ENCODE measurements at places on chromosomes 13 and 19. TPM values are rescaled to one million over a fixed set of nuclear protein-coding genes. Genes with fewer than 3 reads are reported as not detected.

Gene LILRB2
- total RNA-seq: not detected

GRCh38 chr19:35123573-35123972, 8.0 kb downstream of the FXYD3 start:
- DNase-seq: no peak

- DNase-seq: no peak
Observed at GRCh38 chr19:3857449-3858003, 11.3 kb downstream of the ZFR2 start.

- DNase-seq: no peak
Observed at GRCh38 chr13:48132961-48133360, 38.1 kb upstream of the MED4 start.

Data from chondrocyte (in vitro differentiated cells).